Activated CD8-positive, alpha-beta memory T cell treated with anti-CD3 and anti-CD28 coated beads for 48 hours (primary cell): ENCODE measurements at places on chromosomes 1 and 21.

- no peak for DNase-seq
Measured at GRCh38 chr21:28639737-28640136, 352.9 kb downstream of the LTN1 start.

DNA sequence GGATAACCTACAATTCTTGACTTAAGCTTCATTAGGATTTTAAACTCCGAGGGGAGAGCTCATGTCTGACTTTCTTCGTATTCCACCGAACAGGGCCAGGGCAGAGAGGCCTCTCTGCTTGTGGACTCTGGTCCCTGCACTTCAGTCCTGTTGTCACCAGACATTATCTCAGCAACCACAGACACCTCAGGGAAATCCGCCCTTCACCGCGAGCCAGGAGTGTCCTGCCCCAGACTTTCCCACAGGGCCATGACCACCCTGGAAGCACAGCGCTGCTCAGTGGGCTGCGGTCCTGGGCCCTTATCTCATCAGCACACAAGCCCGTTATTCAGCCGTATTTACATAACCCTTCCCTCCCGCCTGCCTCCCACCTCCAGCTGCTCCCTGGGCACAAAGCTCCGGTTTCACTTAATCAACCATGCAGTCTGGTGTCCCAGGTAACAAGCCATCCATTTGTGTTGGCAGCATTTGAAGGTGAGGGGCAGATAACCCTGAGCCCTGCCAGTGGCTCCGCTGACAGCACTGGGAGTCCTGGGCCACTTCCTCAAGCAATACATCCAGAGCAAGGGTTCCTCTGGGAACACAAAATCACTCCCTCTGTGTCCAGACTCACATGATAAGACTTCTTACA lies 122.8 kb upstream of the RAB4A start:
- no peak for DNase-seq

GRCh38 chr1:10308001-10308400 lies 90.9 kb upstream of the PGD start:
- no peak for DNase-seq

GRCh38 chr1:207866471-207867135 lies 44.3 kb downstream of the CD34 start:
- no peak for DNase-seq

DNA sequence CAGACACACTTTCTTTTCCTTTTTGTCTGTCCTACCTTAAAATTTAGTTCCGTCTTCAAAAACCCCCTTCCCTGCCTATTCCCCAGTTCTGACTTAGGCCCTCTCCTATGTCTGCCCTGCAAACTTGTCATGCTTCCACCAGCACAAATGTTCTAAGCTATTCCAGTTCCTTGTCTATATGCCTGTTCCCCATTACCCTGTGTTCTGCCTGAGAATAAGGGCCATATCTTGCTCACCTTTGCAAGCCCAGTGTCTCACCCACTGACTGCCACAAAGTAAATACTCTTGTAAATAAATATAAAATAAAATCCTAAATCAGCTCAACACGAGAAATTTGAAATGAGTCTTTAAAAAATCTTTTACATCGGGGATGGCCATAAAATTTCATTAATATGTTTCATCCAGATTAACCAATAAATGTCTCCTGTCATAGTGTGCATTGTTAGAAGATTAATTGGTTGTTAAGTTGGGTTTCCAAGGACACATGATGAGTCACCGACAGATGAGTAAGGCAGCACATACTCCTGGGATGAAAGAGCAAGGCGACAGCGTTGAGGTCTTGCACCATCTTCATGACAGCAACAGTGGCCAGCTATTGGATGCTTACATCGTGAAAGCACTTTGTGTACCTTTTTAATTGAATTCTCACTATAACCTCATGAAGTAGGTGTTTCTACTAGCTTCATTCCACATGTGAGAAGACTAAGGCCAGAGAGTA lies 92.6 kb upstream of the NGF start:
- DNase-seq: no peak

DNA sequence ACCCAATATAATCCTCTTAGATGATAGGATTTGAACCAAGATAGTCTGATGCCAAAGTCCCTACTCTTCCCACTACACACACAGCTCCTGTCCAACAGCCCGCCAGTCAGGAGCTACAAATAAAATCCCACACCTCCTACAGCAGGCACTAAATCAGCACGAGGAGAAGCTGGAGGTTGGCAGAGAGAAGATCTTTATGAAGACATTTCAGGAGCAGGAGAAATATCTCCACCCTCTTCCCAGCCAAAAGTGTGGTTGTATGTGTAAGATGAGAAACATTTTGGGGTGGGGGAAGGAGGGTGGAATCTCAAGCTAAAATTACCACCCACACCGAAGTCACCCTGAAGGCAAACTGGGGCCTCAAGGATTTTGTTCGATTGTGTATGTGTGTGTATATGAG lies 54.5 kb downstream of the PLXNA2 start:
- DNase-seq: no peak

DNA sequence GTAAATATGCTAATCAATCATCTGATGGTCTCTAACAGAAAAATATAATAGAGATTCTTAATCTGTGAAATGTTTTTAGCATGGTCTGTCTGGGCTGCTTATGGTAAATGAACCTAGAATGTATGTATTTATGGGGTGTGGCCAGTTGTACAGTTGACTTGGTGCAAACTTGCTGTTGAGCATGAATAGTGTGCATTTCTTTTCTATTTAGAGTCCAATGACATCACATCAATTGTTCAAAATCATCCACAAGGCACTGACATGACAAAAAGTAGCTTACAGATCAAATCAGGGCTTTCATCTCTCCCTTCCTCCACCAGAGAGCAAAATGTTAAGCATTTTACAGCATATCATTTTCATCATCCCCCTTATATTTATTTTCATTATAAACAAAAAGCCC lies 1010.3 kb downstream of the KCNT2 start:
- no peak for DNase-seq

- no peak for DNase-seq
Measured at GRCh38 chr1:201750120-201750519, 78.8 kb upstream of the IPO9 start.

DNA sequence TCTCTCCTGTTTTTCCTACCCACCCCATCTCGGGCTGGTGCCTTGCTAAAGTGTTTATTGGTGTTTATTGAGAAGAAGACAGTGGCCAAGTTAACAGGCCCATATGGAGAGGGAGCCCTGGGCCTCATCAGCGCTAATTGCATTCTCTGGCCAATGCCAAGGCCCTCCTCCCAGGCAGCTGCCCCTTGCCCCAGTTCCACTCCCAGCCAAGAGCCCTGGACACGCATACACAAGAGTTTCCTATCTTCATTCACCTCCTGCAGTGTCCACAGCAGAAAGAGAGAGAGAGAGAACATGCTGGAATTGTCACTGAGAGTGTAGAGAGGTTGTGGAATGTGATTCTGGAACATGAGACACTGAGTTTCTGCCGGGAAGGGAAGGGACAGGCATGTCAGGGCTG lies 25.4 kb upstream of the VWA5B1 start:
- DNase-seq: no peak

DNA sequence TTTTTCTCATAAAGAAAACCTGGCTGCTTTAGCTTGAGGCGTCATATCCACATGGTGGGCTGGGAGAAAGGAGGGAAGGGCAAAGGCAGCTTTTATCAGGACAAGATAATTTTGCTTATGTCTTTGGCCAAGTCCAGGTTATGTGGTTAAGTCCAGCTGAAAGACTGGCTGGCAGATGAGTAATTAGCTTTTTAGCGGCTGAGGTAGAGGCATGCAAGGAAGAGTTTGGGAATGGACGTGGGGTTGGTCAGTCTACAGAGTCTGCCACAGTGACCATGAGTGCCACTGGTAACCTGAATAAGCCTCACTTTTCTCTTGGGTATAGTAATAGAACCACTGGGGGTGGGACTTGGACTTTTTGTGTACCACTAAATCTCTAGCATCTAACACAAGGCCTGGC lies 39.8 kb downstream of the NEK7 start:
- DNase-seq: no peak

DNA sequence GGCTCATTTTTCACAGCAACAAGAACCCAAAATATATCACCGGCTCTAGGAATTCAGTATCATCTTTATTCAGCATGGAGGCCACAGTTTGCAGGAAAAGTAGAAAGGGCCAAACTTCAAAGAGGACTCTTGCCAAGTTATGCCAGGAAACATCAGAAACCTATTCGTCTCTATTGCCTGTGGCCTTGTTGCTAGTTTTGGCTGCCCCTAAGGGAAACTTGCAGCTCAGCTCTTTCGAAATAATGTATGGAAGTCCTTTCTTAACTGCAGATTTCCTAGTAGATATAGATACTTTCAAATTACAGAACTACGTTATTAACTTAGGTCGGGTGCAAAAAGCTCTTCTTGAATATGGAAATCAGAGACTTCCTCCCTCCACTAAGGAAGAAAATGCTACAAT lies 4.2 kb upstream of the NENF start:
- no peak for DNase-seq

GRCh38 chr1:92901699-92902405 lies 59.4 kb downstream of the DIPK1A start:
- no peak for DNase-seq

DNA sequence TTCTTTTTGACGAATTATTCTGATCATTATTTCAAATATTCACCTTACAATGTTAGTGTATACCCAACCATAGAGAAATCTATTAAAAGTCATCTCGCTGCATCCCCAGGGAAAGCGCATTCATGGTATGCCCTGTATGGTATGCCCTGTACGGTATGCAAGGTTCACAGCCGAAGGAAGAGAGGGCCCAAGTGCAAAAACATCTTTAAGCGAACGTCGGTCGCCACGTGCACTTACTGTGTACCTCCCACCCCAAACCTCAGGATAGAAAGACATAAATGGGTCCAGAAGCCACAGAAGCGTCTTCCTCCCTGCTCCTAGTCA lies 14.4 kb downstream of the HLX start:
- no peak for DNase-seq

DNA sequence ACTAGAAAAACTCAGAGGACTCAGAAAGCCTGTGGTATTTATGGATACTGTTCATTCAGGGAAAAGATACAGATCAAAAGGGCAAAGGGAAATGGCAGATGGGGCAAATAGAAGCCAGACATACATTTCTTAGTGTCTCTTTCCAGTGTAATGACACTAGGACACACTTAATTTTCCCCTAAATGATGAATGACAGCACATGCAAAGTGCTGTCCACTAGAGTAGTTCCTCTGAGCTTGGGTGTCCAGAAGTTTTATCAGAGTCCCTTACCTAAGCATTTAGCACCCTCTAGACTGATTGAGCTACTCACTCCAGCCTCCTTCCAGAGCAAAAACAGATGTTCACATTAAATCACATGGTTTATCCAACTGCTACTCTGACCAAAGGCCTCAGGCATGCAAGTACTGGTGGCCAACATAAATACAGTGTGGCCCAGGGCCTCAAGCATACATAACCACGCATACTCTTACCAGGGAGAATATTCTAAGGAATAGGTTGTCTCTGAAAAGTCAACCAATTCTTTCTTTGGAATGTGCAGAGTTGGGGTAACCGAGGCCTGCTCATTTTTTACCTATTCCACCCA lies 166.9 kb downstream of the NCAM2 start:
- DNase-seq: no peak
